ENCODE measurements at places on chromosomes 6 and 20.

DNA sequence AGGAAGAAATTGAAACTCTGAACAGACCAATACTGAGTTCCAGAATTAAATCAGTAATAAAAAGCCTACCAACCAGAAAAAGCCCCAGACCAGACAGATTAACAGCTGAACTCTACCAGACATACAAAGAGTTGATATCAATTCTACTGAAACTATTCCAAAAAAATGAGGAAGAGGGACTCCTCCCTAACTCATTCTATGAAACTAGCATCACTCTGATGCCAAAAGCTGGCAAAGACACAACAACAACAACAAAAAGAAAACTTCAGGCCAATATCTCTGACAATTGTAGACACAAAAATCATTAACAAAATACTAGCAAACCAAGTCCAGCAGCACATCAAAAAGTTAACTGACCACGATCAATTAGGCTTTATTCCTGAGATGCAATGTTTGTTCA lies 246.0 kb upstream of the RUNX2 start:
- DNase-seq, result no peak

- no peak for DNase-seq
Observed at GRCh38 chr6:5287205-5287965, 26.1 kb downstream of the FARS2 start.

DNA sequence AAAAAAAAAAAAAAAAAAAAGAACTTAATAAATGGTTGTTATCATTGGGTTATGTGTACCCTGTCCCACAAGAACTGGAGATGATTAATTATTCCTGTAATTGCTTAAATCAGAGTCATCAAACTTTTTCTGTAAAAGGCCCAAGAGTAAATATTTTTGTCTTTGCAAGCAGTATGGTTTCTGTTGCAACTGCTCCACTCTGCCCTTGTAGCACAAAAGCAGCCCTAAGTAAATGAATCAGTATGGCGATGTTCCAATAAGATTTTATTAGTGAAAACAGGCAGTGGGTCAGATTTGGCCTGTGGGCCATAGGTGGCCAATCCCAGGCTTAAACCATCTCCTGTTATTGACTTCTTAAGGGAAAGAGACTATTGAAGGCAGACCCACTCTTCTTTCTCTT lies 252.7 kb downstream of the TSHZ2 start:
- no peak for DNase-seq

DNA sequence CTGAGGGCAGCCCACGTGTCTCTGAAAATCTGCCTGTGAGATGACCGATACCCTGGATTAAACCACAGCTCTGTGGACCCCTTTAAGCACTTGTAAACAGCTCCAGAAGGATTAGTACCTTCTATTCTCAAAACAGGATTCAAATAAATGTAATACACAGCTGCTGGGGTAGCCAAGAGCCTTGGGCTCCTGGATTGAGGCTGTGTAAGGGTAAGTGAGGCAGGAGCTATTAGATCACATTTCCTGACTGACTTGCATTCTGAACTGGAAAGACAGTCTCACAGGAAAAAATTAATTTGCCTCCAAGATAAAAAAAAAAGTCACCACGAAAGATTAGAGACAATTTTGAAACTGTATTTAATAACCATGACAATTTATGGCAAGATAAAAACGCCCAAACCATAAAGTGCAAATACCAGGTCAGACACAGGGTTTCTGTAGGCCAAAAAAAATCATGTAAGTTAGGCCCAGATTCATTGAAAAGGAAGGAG lies 78.0 kb downstream of the TRMT11 start:
- DNase-seq, result no peak

DNA sequence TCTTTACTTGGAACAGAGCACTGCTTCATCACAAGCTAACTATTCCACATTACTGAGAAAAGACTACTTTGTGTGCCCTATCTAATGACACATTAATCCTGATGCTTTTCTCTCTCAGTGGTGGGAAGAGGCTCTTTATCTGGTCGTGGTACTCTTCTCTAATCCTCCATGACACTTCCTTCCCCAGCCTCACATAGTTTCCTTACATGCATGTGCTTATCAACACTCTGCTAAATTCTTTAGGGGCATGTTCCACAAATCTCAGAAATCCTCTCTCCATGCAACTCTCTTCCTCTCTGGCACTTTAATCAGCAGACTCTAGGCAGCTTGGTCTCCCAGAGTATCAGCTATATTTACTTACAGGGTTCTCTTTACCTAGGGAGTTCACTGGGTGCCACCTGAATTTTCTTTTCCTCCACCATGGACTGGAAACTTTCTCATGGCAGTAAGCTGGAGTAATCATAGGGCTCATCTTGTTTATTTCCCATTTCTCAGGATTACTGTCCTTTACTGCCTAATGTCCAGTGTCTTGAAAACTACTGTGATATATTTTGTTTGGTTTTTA lies 27.0 kb upstream of the SLC22A2 start:
- no peak for DNase-seq

- DNase-seq, result no peak
Observed at GRCh38 chr20:61424628-61425420, 172.8 kb downstream of the CDH4 start.

DNA sequence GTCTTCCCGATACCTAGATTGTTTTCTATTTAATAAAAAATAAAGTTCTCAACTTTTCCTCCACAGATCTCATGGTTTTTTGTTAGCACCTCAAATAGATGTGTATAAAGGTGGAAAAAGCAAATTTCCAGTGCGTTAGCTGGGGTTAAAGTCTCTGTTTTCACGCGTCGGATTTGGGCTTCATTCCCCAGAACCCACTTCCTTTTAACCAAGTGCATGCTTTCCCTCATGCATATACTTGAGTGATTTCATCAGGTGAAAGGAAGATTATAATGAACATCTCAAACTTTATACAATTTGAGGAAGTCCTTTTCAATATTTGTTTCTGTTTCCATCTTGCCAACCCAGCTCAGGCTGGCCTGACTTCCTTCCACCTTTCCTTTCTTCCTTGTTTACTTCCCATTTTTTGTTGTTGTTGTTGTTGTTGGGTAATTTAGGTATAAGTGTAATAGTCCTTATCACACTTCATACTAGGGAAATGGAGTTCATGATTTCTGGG lies 43.9 kb upstream of the GGTLC1 start:
- DNase-seq, result no peak
